Posterior vena cava (tissue), 2 donors: ENCODE measurements at places on chromosomes 2 and 18.

DNA sequence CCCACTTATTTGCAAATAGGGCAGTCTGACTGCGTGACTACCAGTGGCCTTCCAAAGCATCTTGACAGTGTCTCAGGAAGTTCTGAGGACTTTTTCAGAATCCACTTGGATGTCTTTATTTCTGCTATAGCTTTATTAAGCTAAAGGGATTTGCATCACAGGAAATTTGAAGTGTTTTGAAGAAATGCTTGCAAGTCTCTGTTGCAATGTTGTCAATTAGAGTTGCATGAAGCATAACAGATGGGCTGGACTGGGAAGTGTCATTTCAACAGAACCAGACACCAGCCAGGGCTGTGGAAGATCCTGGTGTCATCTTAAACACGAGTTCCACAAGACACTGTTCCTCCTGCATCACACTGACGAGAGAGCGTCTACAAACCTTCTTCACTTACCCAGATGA, 224.5 kb downstream of the EN1 start:
- no peak for DNase-seq

DNA sequence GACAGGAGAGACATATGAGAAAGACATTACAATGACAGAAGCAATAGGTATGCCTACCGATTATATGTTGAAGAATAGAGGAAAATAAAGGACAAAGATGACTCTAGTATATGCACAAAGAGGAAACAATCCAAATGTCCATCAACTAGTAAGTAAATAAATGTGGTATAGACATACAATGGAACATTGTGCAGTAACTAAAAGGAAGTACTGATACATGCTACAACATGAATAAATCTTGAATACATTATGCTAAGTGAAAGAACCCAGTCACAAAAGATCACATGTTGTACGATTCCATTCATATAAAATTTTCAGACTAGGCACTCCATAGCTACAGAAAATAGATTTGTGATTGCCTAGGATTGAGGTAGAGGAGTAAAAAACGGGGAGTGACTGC, 28.5 kb upstream of the PGAP1 start:
- DNase-seq, result no peak

- no peak for DNase-seq
These were observed 168.4 kb downstream of the EIPR1 start for GRCh38 chr2:3209258-3209657.

GRCh38 chr2:36812196-36812595, 115.7 kb downstream of the VIT start:
- no peak for DNase-seq

- no peak for DNase-seq
These were observed 234.9 kb upstream of the CYRIA start for GRCh38 chr2:16900405-16901025.

- DNase-seq, result no peak
These were observed 4.5 kb downstream of the GBX2 start for GRCh38 chr2:236163471-236164200.

- no peak for DNase-seq
These were observed 330.6 kb upstream of the SKOR2 start for GRCh38 chr18:47582093-47582492.

GRCh38 chr2:176385838-176386237, 116.6 kb downstream of the MTX2 start:
- DNase-seq, result no peak

- no peak for DNase-seq
These were observed 28.3 kb upstream of the STARD7 start for GRCh38 chr2:96236882-96237281.

DNA sequence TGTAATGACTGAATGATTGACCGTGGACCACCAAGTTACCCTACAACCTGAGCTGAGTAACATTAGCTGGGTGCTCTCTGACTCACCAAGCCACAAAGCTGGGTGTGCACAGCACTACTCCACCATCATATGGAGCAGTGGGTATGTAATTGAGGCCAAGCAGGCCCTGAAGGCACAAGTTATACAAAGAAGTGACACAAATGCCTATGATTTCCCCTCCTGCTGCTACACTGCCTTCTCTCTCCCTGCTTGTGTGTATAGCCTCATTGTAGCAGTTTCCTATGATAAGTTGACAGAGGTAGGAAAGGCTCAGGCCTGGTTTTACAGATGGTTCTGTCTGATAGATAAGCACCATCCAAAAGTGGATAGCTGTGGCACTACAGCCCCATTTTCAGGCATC, 1327.2 kb upstream of the DDX18 start:
- DNase-seq, result no peak

GRCh38 chr18:74290794-74291471, 830 bp downstream of the CYB5A start:
- no peak for DNase-seq

GRCh38 chr2:196079052-196079451, 10.4 kb upstream of the DNAH7 start:
- DNase-seq, result no peak

DNA sequence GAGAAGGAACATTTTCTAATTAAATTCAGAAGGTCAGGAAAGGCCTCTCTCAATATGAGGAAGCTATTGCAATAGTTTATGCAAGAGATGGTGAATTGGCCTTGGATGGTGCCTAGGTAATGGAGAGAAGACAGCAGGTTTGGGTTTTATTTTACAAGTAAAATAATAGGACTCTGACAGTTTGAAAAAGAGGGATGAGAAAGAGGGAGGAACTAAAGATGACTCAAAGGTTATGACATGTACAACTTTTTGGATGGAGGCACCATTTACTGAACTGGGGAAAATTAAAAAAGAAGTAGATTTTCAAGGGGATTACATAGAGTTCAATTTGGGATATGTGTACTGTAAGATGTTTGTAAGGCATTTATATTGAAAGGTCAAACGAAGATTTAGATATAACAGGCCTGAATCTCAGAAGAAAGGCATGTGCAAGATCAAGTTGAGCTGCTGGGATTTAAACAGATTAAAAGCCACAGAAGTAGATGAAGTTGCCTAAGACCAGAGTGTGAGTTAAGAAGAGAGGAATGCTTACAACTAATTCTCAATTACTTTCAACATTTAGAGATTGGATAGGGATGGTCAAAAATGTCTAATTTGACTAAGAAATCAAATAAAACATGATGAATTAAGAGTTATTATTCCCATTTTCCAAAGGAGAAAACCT, 12.3 kb upstream of the ASNSD1 start:
- DNase-seq, result no peak

DNA sequence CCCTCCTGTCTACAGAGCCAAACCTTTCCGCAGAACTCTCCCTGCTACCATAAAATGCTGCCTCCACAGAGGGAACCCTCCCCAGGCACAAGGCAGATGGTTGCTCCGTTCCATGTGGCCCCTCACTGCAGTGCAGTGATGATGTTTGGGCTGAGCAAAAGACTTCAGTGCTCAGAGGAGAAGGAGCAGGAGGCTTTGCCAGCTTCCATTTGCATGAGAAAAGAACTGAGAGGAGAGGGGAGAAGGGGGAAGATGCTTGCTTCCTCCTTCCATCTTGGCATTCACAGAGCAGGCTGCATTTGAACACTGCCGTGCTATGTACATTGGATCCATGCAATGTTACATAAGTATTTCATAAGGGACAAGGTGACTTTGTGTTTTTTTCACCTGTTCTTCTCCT, 46.6 kb upstream of the TMEM200C start:
- no peak for DNase-seq

GRCh38 chr2:121329786-121330185, 44.8 kb upstream of the TFCP2L1 start:
- no peak for DNase-seq

DNA sequence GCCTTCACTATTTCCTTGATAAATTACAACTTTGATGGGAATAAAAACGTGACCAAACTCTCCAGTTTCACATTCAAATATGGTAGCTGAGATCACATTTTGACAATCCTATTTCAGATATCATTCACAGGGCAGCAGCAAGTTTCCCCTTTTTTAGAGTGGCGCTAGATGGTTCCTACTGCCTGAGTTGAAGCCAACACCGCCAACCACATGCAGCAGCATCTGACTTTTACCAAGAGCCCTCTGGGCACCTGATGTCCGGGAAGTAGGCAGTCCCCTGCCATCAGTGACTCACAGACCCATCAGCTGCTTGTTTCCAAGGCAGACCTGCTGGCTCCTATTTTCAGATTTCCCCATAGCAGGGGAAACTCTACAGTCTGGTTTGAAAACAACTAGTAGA, 4.0 kb upstream of the MREG start:
- DNase-seq, result no peak

- DNase-seq, result no peak
These were observed 889.5 kb downstream of the EPHA4 start for GRCh38 chr2:220682616-220683015.

- no peak for DNase-seq
These were observed 10.8 kb downstream of the SNED1 start for GRCh38 chr2:241009191-241009590.

GRCh38 chr2:53784436-53784835, 2.3 kb downstream of the ASB3 start:
- DNase-seq, result no peak

GRCh38 chr18:10898417-10898974, 250.9 kb downstream of the PIEZO2 start:
- DNase-seq, result no peak

DNA sequence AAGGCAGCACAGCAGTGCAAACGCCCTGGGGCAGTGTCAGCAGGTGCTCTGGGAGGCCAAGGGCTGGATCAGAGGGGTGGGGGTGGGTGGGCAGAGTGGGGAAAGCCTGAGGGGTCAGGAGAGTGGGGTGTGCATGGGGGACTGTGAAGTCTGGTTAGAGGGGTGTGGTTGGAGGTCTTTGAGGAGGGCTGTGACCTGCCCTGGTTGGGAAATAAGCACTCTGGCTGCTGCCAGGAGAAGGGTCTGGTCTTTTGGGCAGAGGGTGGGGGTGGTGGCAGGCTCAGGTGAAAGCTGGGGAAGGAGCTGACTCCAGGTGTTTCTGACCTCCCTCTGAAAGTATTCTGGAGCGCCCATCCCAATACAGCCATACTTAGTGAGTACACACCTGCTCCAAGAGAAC, 4.2 kb downstream of the ALPI start:
- no peak for DNase-seq

DNA sequence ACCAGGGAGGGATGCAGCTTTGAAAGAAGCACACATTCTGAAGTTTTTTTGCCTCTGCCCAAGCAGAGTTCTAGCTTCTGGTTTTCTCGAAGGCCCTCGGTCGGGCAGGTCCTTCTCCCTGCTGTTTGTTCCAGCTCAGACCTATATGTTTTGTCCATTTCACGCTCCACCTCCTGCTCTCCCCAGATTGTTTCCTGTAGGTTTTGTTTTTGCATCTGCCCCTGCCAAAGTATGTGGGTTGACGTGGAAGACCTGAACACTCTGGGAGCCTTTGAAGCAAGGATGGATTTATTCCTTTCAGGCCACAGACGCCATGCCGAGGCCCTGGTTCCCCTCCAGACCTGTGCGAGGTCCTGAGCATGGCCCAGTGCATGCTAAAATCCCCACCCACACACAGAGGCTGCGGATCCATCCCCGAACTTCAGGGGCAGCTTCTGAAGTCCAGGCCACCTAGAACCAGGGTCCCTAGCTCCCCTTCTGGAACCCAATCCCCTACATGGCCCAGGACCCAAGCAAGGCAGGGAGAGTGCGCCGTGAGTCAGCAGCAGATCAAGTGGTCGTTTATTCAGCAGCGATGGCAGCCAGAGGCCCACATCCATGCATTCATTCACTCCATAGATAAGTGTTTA, 205.4 kb downstream of the KLHL29 start:
- DNase-seq, result no peak

- no peak for DNase-seq
These were observed 114.4 kb upstream of the DTNA start for GRCh38 chr18:34595690-34596089.

GRCh38 chr18:56146565-56146964, 491.8 kb downstream of the TXNL1 start:
- no peak for DNase-seq
